Effector CD8-positive, alpha-beta T cell (primary cell): ENCODE measurements at places on chromosomes 5 and 9.

GRCh38 chr5:122653087-122654017 lies 121.5 kb upstream of the SNX2 start:
- DNase-seq, result no peak

GRCh38 chr5:19261879-19262278 lies 726.1 kb downstream of the CDH18 start:
- no peak for DNase-seq

DNA sequence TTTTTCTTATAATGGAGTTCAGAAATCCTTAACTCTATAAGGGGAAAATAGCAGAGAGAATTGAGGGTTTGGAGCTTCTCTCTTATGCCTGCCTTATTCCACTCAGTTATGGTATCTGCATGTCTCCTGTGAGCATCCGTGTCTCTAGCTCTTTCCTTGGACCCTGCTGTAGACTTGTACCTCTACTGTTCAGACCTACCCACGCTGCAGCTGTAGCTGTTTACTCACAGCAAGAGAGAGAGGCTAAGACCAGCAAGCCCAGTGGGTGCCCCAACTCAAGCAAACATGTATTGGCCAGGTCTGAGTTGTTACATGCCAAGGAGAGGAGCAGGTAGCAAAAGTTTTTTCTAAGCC lies 7.1 kb upstream of the PCSK1 start:
- no peak for DNase-seq

GRCh38 chr5:61623401-61624069 lies 291.5 kb downstream of the ZSWIM6 start:
- DNase-seq, result no peak

DNA sequence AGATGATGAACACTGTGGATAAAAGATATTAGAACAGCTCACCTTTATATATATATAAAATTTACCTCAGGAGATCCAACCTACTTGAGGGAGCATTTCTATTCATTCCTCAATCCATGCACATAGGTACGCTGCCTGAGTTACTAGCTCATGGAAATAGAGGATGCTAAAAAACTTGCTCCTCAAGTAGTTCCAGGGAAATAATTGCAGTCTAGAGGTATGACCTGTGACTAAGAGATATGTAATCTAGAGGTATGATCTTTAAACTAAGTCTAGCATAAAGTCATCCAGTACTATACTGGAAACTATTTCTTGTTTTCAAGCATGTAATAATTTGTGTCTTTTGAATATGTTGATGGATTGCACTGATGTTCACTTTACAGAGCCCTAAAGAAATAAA lies 471.2 kb downstream of the TAF11L14 start:
- no peak for DNase-seq

DNA sequence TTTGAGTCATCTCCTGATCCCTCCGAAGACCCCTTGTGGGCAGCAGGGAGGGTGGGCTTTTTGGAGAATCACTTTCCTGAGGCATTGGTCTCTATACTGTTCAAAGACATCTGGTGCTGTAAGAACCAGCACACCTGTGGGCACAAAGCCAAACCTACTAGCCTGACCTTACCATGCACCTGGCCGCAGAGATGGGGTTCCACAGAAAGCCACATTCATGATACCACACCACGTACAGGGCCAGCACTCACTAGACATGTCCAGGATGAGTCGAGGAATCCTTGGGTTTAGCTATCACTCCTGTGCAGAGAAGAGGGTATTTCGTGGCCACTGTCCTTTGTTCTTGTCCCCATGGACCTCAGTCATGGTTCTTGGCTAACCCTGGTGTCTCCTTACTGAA lies 203.4 kb downstream of the CACNA1B start:
- no peak for DNase-seq

- DNase-seq, result no peak
Observed at GRCh38 chr9:86575137-86575536, 220.9 kb upstream of the TUT7 start.

- no peak for DNase-seq
Observed at GRCh38 chr5:39750661-39751060, 325.9 kb upstream of the DAB2 start.

DNA sequence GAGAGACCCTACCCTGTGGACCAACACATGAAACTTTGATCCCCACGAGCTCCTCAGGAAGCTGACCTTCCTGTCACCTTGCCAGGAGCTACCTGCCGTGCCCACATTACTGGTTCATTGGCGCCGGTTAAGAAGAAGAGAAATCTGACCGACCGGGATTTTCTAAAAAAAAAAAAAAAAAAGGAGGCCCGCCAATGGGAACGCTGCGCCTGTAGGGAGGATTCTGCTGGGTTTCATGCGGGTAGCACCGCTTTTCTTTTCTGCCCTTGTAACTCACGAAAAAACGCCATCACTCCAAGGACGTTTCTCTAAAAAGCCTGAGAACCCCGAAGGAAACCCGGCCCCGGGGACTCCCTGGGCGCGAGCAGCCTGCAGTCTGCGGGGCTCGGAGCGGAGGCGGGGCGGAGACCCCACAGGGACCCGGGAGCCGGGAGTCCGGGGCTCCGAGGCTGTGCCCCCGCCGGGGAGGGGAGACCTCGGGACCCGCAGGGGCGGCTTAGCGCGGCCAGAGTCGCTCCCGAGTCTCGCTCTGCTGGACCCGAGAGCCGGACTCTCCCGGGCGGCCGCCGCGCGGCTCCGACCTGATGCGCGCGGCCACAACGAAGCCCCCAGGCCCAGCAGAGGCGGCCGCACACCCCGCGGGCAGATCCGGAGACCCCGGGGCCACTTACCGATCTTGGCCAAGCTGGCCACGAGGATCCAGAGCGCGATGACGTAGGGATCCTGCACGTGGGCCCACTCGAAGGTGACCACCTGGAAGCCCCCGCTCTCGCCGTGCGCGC lies 617 bp downstream of the SLC9A3 start:
- no peak for DNase-seq

GRCh38 chr5:56175021-56175420 lies 58.1 kb downstream of the ANKRD55 start:
- DNase-seq, result no peak

DNA sequence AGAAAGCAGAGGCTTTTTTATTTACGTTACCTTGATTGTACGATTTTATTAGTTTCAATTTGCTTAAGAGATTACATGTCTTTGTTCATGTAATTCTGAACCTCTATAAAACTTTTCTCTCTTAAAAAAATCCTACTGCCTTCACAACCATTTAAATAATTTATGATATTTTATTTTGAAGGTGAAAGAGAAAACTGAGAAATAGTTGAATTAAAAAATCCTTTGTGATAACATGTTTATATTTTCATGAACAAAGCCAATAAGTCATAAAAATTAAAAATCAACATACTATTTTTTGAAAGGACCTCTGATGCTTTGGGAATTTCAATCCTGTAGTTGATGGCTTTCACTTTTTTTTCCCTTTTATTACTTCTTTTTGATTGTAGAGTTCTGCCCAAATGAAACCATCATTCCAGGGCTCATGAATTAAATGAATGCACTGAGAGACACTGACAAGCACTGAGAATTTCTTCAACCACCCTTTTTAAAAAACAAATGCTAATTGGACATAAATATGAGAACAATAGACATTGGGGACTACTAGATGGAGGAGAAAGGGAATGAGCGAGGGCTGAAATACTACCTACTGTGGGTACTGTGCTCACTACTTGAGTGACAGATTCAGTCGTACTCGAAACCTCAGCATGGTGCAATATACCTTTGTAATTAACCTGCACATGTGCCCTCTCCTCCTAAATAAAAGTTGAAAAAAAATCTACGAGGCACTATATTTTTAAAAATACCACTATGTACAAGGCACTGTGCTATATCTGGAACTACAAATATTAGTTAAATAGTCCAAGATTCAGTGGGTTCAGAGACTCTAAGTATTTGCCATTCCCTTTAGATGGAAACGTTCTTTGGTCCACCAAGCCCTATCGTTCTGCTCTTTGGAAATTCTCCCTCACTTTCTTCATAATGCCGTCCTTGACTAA lies 5.9 kb downstream of the CDKN2A start:
- DNase-seq, result no peak
